ENCODE measurements at places on chromosomes 12 and 14.

DNA sequence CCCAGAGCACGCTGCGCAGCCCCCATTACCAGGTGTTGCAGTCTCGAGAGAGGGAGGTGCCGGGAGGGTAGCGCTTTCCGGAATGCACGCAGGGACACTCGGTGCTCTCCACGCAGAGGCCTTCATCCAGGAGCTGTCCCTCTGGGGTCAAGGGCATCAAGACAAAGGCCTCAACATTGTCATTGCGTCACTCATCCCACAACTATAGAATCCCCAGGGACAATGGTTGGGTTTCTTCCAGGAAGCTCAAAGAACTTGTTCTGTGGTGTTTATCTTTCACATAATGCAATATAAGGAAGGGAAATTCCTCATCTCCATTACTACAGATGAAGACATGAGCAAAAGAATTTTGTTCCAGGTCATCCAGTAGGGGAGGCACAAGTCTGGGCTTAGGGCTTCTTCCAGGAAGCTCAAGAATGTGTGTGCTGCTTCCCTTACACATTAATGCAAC is 52.1 kb downstream of the VWF start:
- peak; percentile 83 for DNase-seq

GRCh38 chr12:55642669-55643068 is 6.0 kb downstream of the OR10P1 start:
- no peak for DNase-seq

DNA sequence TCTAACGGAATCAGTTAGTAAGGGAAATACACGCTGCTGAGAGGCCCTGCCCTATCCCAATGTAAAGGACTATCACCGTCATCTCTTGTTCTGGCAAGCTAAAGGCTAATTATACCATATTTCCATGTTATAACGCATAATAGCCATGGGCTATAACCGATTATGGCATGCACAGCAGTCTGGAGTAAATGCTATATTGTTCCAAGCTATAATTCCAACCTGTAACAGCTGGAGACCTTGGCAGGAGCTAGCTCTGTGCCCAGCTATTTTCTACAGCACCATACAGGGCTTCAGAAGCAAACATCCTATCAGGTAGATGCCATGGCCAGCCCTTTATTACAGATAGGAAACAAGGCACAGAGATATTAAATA is 26.3 kb downstream of the SYNE3 start:
- DNase-seq = no peak

DNA sequence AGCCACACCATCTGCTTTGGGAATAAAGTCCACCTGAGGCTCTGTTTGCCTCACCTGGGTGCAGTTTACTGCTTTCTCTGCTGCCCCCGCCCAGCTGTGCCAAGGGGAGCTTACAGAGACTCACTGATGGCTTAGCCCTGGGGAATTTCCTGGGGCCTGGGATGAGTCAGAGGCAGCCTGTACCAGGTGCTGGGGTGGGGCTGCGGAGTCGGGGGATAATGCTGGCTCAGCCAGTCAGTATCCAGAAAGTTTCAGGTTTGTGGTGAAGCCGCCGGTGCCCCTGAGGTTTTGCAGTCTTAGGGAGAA is 22.3 kb downstream of the PLEKHG3 start:
- DNase-seq = no peak

- no peak for DNase-seq
These were observed 377 bp upstream of the TIMELESS start for GRCh38 chr12:56449622-56449984.

GRCh38 chr14:44960646-44961045 is 1.1 kb downstream of the KLHL28 start:
- no peak for DNase-seq

GRCh38 chr14:89240414-89240813 is 176.6 kb downstream of the FOXN3 start:
- peak; percentile 48 for DNase-seq

DNA sequence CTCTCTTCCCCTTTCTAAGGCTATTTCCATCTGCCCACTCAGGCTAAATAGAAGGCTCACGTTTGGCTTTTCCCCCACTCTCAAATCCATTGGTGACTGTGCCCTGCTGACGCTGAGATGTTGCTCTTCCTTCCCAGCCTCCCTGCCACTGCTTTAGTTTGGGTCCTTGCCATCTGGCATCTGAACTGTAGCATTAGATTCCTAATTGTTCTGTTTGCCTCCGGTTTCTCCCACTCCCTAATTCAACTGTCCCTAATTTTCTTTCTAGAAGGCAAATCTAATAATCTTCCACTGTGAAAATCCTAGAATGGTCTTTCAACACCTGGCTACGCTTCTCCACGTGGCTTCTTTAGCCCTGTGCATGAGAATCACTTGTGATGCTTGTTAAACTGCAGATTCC is 37.6 kb upstream of the SMOC1 start:
- DNase-seq = no peak

GRCh38 chr12:11174022-11174421 is 3.0 kb downstream of the SMIM10L1 start:
- DNase-seq = peak; percentile 51

DNA sequence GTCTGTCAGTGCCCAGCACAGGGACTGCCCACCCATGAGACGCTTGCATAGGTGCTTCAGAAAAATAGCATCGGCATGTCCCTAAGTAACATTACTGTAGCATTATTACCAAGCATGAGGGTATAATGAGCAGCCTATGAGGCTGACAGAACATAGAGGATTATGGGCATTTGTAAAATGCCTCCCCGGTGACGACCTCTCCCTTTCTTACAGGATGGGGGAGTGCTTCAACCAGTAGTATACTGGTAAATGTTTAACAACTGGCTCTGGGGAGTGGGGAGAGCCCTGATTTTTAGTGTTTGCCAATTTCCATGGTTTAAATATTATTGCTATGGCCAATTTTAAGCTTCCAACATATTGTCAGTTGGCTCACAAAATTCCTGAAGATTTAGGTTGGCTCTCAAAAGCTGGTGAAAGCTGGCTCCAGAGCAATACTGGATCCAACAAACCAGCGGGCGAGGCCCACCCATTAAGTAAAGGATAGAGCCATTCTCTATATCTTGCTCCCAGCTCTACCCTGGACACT is 104.5 kb downstream of the ETNK1 start:
- no peak for DNase-seq

DNA sequence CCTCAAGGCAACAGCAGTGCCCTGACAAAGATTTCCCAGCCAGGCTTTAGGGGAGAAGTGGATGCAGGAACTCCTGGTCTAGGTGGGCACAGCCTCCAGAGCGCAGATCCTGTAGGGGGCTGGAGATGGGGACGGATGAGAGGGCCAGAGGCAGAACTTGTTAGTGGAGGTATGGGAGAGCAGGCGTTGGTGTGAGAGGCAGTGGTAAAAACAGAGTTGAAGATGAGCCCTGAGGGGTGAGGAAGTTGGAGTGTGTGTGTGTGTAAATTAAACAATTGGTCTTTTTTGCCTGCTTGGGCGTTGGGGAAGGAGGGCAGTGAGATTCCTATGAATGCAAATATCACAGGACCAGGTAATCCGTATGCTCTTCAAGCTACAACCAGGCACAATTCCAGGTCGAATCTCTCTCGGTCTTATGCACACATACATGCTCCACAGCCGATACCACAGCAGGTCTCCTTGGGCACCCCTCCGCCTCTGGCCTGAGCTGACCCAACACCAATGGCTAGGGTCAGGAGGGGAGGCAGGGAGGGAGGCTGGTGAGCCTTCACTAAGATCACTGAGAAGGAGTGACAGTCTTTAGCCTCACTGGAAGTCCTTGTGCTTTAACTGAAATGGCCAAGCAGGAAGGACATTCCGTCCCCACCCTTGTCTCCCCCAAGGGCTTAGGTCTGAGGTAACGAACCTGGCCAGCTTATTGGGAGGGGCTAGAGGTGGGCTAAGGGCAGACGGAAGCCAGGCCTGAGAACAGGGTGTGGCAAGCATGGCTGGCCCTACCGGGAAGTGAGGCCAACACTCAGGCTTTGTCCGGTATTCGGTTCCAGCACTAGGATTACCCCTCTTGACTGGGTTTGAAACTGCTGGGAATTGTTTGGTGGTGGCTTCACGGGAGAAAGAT is 1.5 kb upstream of the KRT7 start:
- no peak for DNase-seq

DNA sequence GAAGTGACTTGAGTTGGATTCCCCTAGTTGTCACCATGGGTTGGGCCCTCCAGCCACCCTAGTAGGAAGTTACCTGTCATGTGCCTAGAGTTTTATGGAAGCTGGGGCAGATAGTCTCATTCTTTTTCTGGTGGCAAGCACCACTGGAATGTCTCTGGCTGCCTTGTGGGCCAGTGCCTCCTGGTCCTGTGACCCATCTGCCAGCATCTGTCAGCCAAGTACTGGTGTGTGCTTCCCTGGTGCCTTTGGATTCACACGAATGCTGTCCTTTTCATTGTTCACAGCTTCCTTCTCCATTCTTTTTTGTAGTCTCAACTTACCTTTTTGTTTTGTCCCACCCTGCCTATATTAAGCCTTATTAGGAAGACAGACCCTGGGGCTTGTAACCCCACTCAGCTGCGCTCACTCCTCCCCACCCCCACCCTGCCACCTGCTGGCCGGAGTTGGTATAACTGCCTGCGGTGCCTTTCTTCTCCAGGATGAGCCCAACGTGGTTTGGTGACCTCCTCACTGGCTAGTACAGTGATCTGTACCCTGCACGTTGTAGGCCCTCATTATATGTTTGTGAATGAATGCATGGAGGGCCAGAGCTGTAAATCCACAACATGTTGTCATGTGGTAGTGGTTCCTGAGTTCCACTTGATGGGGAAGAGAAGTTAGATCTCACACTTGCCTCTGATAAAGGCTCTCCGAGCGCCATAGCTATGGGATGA is 125.7 kb downstream of the TSPAN9 start:
- peak; percentile 34 for DNase-seq

DNA sequence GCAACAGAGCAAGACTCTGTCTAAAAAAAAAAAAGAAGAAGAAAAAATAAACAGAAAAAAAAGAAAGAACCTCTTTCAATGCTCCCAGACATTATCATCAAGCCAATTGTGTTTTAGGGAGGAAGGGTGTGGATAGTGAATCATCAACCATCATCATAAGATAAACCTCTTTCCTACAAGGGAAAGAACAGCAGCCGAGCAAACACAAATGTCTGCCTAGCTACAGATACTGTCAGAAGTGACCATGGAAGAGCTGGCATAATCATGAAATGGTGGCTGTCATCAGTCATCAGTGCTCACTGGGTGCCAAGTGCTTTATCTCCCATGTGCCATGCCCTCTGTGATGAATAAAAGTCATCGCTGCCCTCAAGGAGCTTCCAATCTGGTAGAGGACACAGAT is 46.6 kb downstream of the SLC17A8 start:
- no peak for DNase-seq

DNA sequence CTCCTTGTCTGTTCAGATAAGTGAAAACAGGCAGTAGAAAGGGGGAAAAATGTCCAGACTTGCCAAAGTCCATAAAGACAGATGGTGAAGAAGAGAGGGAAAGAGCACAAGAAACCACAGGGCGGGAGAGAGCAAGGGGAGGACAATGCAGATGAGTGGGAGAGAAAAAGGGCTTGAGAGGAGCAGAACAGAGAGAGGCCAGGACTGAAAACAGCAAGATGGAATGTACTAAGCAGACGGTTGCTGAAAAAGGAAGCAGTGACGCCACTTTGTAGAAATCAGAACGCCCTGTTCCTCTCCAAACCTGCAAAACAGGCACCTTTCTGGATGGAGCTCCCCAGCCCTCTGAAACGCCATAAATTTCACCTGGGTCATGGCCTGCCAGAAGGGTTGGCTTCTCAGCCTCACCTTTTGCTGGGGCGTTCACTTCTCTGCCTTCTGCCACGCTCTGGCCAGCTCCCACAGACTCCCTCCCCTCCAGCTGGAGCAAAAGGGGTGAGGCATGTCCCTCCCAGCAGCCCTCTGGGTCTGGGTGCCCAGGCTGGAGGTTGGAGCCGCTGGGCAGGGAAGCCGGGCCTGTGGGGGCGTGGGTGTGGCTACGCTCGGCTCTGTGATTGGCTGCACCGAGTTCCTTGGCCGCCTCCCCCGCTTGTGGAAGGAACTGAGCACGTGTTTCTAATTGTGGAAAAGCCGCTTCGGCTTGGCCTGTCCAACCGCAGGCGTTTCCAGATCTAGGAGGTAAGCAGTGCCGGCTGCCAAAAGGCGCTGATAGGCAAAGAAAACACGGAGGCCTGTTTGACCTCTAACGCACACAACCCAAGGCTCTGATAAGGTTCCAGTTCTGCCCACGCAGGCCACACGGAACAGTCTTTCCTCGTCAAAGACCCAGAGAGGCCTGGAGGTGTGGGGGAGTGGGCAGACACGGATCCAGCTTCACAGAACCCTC is 29.3 kb downstream of the SLC7A8 start:
- DNase-seq = peak; percentile 94

DNA sequence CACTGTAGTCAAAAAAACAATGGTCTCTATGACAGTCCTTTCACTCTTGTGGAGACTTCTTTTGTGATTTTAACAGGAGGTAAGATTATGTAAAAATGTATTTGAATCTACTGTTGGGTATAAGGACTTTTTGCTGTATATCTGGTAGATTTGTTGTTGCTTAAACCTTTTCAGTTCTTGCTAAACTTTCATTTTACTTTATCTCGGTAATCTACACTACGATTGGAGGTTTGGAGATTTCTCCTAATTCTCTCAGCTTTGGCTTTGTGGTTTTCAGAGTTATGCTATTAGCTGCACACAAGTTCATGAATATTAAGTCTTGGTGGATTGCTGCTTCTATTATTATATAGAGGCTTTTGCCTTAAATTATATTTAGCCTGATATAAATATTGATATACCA is 116.6 kb upstream of the HIF1A start:
- no peak for DNase-seq

DNA sequence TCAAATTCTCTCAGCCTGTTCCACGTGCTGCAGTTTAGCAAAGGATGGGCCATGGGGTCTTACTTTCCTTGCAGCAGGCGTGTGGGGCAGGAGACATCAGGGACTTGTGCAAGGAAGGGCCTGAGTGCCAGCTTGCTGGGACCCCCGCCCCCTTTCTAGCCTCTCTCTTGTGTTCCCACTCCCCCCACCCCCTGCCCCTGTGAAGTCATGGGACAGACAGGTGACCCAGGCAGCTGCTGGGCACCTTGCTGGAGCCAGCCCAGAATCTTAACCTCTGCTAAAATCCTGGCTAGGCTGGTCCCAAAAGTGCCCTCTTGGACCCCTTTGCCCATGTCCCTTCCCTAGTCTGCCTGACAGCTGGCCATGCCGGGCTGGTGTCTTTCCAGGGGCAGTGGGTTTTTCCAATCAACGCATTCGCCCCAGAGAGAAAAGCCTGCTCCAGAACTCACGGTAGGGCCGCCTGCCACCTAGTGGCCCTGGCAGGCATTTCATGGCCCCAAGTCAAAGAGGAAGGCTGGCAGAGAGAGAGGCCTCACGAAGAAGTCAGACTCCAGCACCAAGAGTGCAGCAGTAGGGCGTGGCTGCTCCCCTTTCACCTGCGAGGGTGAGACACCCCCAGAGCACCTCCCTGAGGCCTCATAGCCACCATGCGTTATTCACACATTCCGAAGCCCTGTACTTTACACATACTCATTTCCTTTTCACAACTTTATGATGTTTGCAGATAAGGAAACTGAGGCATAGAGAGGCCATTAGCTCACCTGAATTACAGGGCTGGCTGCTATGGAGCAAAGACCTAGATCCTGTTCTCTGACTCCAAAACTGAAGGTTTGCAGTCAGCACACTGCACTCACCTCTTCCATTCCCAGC is 67.4 kb downstream of the LGMN start:
- peak; percentile 73 for DNase-seq

- DNase-seq = no peak
These were observed 8.0 kb upstream of the MGP start for GRCh38 chr12:14893506-14894250.

GRCh38 chr12:123397400-123397799 is 13.5 kb downstream of the KMT5A start:
- no peak for DNase-seq

- no peak for DNase-seq
These were observed 33.3 kb downstream of the ACTN1 start for GRCh38 chr14:68945585-68946488.

- DNase-seq = peak; percentile 50
These were observed 96.8 kb downstream of the TXNDC16 start for GRCh38 chr14:52455291-52456088.

GRCh38 chr14:27929797-27930347 is 836.7 kb upstream of the FOXG1 start:
- DNase-seq = no peak
